CD4-positive, CD25-positive, alpha-beta regulatory T cell (primary cell): ENCODE measurements at places on chromosomes 5 and 9.

GRCh38 chr5:78405829-78406750, 45.7 kb downstream of the SCAMP1 start:
- DNase-seq = no peak
- H3K36me3 ChIP-seq = no peaks in the 10 kb centered on the region
- H3K27ac ChIP-seq = peak overlapping the region; percentile 8
- H3K4me3 ChIP-seq = no peak overlapping the region
- no peaks in the 10 kb centered on the region for H3K4me1 ChIP-seq

DNA sequence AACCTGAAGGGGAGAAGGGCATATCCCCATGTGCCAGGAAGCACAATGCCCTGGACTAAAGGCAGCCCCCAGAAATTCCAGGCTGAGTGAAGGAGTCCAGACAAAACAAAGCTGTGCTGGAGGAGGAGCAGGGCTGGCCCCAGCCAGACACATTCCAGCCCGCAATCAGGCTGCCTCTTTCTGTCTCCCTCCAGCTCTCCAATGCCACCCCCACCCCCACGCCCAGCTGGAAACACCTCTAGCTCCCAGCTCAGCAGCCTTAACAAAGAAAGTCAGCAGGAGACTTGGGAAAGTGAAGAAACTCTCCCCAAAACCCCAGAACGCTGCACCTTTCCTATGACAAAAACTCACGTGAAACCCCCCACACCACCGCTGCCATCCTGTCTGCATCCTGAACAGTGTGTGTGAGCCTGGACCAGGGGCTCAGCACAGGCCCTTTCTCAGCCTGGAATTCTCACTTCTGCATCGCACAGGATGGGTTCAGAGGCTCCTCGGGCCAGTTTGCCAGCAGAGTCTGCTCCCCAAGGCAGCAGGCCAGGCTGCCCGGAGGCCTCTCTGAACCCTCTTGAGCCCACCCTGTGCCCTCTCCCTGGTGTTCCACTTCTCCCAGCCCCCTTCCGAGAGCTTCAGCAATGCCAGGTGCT, 96.2 kb upstream of the ICE1 start:
- H3K27me3 ChIP-seq = no peaks in the 10 kb centered on the region
- DNase-seq = no peak
- H3K27ac ChIP-seq = no peak overlapping the region
- no peaks in the 10 kb centered on the region for H3K36me3 ChIP-seq

DNA sequence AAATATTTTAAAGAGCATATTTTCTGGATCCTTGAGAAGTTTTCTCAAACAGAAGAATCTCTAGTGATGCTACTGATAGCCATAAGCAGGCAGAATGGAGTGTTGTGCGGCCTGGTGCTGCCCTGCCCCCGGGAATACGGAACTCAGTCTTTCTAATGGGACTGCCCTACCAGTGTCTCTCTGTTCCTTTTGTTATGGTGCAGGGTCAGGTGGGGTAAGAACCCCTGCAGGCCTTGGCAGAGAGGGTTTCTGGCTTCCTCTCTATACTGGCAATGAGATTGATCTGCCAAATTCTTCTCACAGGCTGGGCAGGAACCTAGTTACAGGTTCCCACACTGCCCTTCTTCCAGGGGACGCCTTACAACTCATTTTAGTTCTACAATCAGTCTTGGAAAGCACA, 2.6 kb downstream of the IL5 start:
- no peak overlapping the region for H3K27ac ChIP-seq
- H3K36me3 ChIP-seq = no peaks in the 10 kb centered on the region
- peaks cover 2% of the 10 kb centered on the region for H3K27me3 ChIP-seq
- DNase-seq = no peak
- H3K4me3 ChIP-seq = no peak overlapping the region

- H3K4me3 ChIP-seq = no peak overlapping the region
- DNase-seq = no peak
- H3K36me3 ChIP-seq = no peaks in the 10 kb centered on the region
- H3K27ac ChIP-seq = no peak overlapping the region
- H3K4me1 ChIP-seq = no peaks in the 10 kb centered on the region
Observed at GRCh38 chr5:115337882-115338281, 41.4 kb upstream of the CCDC112 start.

DNA sequence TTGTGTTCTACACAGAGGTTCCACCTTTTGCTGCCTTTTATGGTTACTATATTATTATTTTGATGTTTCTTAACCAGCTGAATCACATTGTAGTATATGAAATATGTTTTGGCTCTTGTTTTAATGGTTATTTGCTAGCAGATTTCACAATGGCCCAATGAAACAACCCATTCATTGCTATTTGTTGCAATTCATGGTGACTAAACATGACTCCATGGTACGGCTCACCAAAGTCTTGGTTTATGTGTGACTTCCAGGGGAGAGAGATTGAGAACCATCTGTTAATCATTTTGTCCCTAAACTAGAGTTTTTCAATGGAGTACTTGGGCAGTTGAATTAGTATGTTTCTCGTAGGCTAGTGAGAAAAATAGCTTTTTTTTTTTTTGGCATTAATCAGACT, 108.4 kb downstream of the GHR start:
- DNase-seq = no peak
- no peak overlapping the region for H3K4me3 ChIP-seq
- H3K27me3 ChIP-seq = no peaks in the 10 kb centered on the region
- H3K27ac ChIP-seq = no peak overlapping the region
- no peaks in the 10 kb centered on the region for H3K36me3 ChIP-seq
- H3K4me1 ChIP-seq = no peaks in the 10 kb centered on the region

- H3K4me3 ChIP-seq = no peak overlapping the region
- H3K4me1 ChIP-seq = no peaks in the 10 kb centered on the region
- no peak for DNase-seq
- no peaks in the 10 kb centered on the region for H3K27me3 ChIP-seq
Observed at GRCh38 chr9:98886691-98887229, 56.9 kb upstream of the COL15A1 start.

GRCh38 chr9:130426883-130427282, 17.9 kb upstream of the ASS1 start:
- H3K36me3 ChIP-seq = no peaks in the 10 kb centered on the region
- no peak overlapping the region for H3K27ac ChIP-seq
- no peak for DNase-seq
- H3K4me1 ChIP-seq = no peaks in the 10 kb centered on the region

DNA sequence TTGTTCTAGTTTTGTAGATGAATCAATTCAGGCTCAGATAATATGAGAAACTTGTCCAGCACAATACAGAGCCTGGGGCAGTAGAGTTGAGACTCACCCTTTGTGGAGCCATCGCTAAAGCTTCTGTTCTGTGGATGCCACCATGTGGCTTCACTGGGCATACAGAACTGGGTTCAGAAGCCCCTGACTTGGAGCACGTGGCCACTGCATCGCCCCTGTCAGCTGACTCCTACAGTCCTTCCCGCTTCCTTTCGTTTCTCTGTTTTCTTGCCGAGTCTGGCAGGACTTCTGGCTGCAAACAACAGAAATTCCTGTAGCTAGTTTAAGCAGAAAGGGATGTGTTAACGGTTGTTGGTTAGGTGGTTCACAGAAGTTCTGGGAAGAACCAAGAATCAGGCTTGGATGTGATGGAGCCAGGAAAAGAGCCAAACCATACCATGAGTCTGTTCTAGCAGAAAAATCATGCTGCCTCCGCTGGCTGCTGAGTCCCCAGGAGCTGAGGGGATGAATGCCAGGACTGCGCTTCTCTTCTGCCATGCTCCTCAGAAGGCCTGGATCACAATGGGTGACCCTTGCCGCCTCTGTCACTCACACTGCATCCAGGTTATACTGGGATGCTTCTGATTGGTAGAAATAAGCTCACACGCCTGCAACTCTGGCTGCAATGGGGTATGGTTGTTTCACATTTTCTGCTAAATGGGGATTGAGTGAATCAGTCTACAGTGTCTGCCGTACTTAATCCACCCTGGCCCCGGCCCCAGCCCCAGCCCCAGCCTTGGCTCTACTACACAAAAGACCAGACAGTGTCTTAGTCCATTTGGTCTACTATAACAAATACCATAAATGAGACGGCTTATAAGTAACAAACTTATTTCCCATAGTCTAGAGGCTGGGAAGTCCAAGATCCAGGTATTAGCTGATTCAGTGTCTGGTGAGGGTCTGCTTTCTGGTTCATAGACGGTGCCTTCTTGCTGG, 262.5 kb downstream of the GOLPH3 start:
- H3K4me3 ChIP-seq = no peak overlapping the region
- no peak for DNase-seq
- no peaks in the 10 kb centered on the region for H3K27me3 ChIP-seq
- no peaks in the 10 kb centered on the region for H3K4me1 ChIP-seq
- H3K27ac ChIP-seq = no peak overlapping the region

DNA sequence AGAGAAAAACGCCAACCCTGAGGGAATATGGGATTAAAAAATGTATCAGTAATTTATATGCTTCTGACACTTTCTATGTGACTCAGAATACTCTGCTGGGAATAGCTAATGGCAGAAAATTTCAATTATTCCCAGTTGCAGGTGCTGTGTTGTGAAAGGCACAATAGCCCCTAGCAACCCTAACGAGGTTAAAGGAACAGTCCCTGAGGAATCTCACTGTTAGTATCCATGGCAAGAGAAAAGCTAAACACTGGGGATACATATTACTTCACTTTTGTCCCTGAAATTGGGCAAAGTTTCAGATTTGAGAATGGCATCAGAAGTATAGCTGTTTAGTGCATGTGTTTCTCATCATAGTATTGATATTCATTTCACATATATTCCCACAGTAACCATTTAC, 555.0 kb downstream of the RAB3C start:
- no peak for DNase-seq
- H3K4me3 ChIP-seq = no peak overlapping the region
- H3K4me1 ChIP-seq = no peaks in the 10 kb centered on the region
- H3K27me3 ChIP-seq = no peaks in the 10 kb centered on the region
- H3K36me3 ChIP-seq = no peaks in the 10 kb centered on the region

GRCh38 chr5:7518947-7519560, 123.1 kb downstream of the ADCY2 start:
- no peak for DNase-seq
- H3K36me3 ChIP-seq = no peaks in the 10 kb centered on the region
- H3K4me3 ChIP-seq = no peak overlapping the region
- no peaks in the 10 kb centered on the region for H3K27me3 ChIP-seq
- H3K4me1 ChIP-seq = no peaks in the 10 kb centered on the region

- H3K27me3 ChIP-seq = no peaks in the 10 kb centered on the region
- H3K36me3 ChIP-seq = no peaks in the 10 kb centered on the region
- no peak for DNase-seq
- H3K27ac ChIP-seq = no peak overlapping the region
Observed at GRCh38 chr9:69149321-69149807, 24.7 kb upstream of the TJP2 start.

GRCh38 chr9:89541798-89542197, 43.9 kb upstream of the SEMA4D start:
- H3K4me3 ChIP-seq = no peak overlapping the region
- no peaks in the 10 kb centered on the region for H3K27me3 ChIP-seq
- no peak for DNase-seq
- H3K4me1 ChIP-seq = peaks cover 39% of the 10 kb centered on the region
- no peaks in the 10 kb centered on the region for H3K36me3 ChIP-seq

DNA sequence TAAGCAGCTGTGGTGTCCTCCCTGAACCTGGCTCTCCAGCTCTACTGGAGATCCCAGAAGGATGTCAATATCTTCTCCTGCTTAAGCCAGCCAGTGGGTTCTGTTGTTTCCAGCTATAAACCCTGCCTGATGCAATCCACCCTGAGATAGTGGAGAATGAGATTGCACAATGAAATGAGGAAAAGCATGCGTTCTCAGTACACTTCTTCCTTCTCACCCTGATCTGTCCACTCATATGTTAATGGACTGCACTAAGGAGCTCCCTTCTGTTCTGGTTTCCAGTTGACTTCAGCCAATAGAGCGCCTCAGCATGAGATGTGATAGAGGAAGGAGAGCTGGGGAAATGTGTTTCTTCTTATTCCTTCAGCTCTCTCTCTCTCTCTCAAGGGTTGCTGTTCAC, 40.0 kb upstream of the CDH6 start:
- H3K4me3 ChIP-seq = no peak overlapping the region
- H3K4me1 ChIP-seq = no peaks in the 10 kb centered on the region
- no peak overlapping the region for H3K27ac ChIP-seq

GRCh38 chr5:102937894-102938293, 182.0 kb downstream of the GIN1 start:
- peaks cover 3% of the 10 kb centered on the region for H3K36me3 ChIP-seq
- H3K4me3 ChIP-seq = no peak overlapping the region
- H3K27ac ChIP-seq = no peak overlapping the region
- H3K27me3 ChIP-seq = no peaks in the 10 kb centered on the region
- DNase-seq = no peak

- no peaks in the 10 kb centered on the region for H3K36me3 ChIP-seq
- H3K27me3 ChIP-seq = peaks cover 4% of the 10 kb centered on the region
- H3K4me3 ChIP-seq = no peak overlapping the region
- DNase-seq = peak; percentile 36
- H3K27ac ChIP-seq = no peak overlapping the region
Observed at GRCh38 chr5:14168144-14168792, 25.1 kb downstream of the TRIO start.

DNA sequence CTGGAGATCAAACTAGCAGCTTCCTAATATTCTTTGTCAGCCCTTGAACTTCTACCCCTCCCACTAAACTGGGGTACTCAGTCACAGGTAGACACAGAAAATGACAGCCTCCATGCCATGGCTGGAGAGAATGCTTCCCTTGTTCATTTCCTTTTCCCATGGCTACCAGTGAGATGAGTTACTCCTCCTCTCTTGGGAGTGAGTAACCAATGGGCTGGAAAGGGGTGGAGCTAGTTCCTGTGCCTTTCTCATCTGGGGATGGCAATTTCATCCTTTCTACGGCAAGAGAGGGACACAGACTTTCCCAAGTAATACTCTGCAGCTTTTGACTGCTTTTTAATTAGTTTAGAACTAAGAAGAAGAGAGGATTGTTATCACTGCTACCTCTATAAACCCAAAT, 1045.6 kb upstream of the WWC1 start:
- no peaks in the 10 kb centered on the region for H3K36me3 ChIP-seq
- no peaks in the 10 kb centered on the region for H3K4me1 ChIP-seq
- DNase-seq = no peak
- H3K4me3 ChIP-seq = no peak overlapping the region
- H3K27me3 ChIP-seq = no peaks in the 10 kb centered on the region

DNA sequence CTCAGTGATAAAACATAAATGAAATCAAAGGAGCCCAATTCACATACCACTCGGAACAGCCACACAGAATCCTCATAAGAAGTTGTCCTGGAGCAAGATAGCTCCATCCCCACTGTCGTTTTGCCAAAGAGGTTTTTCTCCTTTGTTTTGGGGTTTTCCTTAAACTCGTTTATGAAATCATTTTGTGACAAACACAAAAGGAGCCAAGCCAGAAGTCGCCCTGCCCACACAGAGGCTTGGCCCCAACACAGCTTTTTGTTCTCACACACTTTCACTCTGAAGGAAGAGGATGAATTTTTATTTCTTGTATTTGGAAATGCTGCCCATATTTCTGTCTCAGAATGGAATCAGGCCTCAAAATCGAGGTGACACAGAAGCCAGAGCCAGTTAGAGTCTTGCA, 113.4 kb downstream of the HSD17B3 start:
- no peak overlapping the region for H3K4me3 ChIP-seq
- DNase-seq = no peak
- no peaks in the 10 kb centered on the region for H3K36me3 ChIP-seq
- H3K27me3 ChIP-seq = peaks cover 2% of the 10 kb centered on the region
- H3K4me1 ChIP-seq = no peaks in the 10 kb centered on the region
- no peak overlapping the region for H3K27ac ChIP-seq

- peaks cover 5% of the 10 kb centered on the region for H3K27me3 ChIP-seq
- peak; percentile 66 for DNase-seq
- H3K4me1 ChIP-seq = no peaks in the 10 kb centered on the region
- H3K4me3 ChIP-seq = no peak overlapping the region
Observed at GRCh38 chr5:139774980-139775661, 20.5 kb upstream of the PSD2 start.

GRCh38 chr5:14438195-14438606, 143.4 kb upstream of the OTULINL start:
- no peak overlapping the region for H3K27ac ChIP-seq
- peak; percentile 52 for DNase-seq
- no peaks in the 10 kb centered on the region for H3K27me3 ChIP-seq
- H3K4me1 ChIP-seq = no peaks in the 10 kb centered on the region
